GOT3 (cell line): ENCODE measurements at places on chromosomes 5 and 9.

DNA sequence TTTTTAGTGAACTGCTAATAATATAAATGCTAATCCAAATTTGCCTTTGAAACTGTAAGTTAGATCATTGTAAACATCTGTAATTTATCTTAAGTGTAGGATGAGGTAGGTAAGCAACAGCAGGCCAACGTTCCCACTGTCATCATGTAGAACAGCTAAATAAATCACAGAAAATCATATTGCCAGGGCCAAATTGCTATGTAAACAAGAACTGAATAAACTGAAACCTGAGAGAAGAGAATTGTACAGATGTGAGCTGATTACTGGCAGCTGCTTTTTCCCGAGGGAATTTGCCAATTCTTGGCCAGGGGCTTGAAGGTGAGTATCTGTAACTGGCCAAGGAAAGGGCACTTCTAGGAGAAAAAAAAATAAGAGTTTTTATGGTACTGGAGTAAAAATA, 97.6 kb downstream of the CDH10 start:
- DNase-seq, result no peak

DNA sequence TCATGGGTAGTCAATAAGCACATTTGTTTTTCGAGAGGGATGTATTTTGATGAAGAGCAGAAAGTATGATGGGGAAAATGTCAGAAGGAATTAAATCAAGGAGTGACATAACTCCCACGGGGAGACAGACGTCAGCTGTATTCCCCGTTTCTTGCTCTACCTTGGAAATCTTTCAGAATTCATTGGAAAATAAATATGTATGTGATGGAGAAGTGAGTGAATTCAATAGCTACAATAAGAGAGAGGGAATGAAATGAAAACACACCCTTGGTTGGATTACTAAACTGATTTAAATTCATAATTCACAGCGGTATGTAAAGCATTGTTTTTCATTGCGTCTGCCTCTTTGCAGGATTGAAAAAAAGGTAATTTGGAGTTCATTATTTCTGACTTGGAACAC, 209.7 kb upstream of the KLF4 start:
- DNase-seq, result no peak

DNA sequence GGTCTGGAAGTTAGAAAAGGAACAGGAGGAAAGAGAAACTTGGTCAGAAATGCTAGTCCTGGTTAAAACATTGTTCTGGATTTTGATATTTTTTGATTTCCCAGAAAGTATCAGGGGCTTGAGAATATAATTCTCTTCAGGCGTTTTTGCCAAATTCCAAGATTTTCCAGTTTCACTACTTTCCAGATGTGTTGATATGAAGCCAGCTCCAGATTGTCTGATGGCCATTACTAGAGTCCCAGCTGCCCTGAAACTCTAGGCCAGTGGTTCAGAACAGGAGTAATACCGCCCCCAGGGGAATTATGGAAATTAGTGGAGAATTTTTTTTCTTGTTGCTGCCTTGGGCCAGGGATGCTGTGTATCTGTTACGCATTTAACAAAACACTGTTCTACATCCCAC, 88.6 kb downstream of the KCNN2 start:
- DNase-seq, result no peak

DNA sequence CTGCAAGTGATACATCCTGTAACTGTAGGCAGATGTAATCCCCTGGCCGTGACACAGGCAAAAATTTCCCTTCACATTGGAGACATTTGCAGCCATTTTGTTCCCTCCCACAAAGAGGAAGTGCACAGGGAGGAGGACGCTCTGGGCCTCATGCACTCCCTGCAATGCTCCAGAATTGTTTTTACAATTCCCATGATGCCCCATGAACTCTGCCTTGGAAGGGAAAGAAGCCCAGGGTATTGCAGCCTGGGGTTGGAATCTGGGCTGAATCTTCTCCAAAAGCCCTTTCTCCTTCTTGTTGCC, 491.7 kb downstream of the CCDC171 start:
- DNase-seq, result no peak

DNA sequence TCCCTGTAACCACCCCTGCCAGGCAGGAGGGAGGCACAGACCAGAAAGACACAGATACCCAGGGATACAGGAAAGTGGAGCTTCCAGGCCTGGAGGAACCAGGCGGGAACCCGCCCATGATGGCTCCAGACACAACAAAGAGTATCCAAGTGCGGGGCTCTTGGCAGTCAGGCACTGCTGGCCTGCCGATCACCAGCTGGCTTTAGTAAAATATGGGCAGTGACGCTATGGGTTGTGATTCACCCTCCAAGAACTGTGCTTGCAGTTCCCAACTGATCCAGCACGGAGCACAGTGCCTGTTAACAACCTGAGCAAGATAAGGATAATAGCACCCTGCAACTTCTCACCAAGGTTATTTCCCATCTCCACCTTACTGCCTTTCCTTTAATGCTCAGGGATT, 463.3 kb downstream of the IRX1 start:
- no peak for DNase-seq

GRCh38 chr5:36215910-36216309, 25.8 kb downstream of the NADK2 start:
- no peak for DNase-seq

DNA sequence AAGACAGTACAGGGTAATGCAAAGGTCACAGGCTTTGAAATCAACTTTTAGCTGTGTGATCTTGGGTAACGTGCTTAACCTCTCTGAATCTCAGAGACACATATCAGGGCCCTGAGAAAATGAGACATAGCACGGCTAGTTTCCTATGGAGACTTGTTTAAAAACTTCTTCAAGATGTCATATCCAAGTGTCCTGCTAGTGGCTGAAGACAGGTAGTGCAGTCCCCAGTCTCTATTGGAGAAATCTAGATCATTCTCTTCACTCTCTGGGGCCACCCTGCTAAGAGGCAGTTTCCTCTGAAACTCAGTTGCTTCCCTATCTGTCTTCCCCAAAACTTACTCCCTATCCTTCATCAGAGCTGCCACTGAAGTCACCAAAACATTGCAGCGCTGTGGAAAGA, 30.3 kb upstream of the GRXCR2 start:
- no peak for DNase-seq

GRCh38 chr9:28365728-28366127, 792.4 kb upstream of the C9orf72 start:
- DNase-seq, result peak; percentile 1

- DNase-seq, result no peak
Measured at GRCh38 chr9:94920420-94921091, 194.1 kb downstream of the AOPEP start.

- DNase-seq, result no peak
Measured at GRCh38 chr5:6435356-6435755, 13.3 kb upstream of the UBE2QL1 start.

DNA sequence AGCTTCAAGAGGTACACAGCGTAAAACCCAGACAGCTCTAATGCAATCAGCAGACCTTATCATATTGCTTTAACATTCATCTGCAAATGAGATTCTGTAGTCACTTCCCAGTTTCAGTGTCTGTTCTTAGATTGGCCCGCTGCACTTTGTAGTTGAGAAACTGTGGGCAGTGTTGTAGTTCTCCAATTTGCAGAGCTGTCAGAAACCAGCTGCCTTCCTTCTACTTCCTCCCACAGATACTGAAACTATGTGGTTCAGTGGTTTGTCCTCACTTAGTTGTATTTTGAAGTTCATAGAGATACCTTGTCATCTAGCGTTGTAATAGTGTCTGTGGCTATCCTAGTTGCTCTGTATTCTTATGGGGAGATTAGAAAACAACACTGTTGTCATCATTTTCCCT, 39.6 kb upstream of the TRIM36 start:
- DNase-seq, result no peak

GRCh38 chr5:58773744-58774441, 191.0 kb downstream of the RAB3C start:
- no peak for DNase-seq

DNA sequence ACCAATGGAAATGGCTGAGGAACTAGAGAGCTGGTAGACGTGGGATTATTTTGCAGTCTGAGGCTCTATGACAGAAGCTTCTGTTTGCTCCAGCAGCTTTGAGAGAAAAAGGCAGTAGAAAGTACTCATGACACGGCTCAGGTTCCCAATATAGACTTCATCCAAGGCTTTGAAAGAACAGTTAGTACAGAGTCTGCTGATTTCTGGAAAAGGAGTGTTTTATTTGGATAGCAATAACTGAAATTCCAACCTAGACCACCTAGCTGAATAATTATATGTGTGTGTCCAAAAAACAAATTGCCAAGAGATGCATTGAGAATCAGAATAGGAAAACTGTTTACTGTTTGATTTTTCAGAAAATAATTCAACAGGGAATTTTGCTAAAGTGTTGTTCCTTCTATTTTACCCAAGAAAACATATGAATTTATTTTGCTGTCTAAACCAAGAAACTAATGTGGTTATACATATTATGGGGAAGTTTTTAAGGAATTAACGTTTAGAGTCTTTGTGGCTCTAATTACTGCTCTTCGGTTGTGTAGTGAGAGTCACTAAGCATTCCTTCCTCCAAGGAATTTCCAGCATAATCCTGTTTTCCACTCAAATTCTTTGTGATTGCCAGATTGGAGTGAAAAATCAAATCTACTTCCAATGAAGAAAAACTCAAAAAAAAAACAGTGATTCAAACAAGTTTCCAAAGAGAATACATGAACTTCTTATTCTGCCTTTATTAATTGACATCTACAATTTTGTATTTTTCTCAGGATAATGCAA, 18.1 kb upstream of the MTX3 start:
- DNase-seq, result no peak

GRCh38 chr5:110441035-110441434, 285.4 kb downstream of the TMEM232 start:
- no peak for DNase-seq

GRCh38 chr9:73167614-73168013, 15.9 kb downstream of the ANXA1 start:
- DNase-seq, result no peak

DNA sequence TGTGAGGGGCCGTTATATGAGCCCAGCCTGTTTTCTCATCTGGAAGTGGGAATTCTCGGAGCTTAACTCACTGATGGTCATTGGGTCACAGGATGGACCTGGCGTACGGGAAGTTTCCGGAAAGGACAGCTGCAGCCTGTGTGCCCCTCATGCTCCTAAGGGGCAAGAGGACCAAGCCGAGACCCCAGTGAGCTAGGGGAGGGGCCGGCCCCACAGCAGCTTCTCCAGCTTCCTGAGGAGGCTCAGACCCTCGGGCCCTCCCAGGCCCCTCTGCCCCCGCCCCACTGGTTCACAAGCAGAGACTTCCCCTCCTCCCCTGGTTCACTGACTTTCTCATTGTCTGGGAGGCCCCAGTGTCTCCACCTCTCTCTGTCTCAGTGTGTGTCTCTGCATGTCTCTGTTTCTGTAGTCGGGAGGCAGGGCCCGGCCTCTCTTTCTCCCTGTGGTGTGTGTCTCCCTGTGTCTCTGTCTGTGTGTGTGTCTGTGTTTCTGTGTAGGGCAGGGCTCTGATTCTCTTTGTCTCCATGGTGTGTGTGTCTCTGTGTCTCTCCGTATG, 32.3 kb upstream of the FIBCD1 start:
- DNase-seq, result no peak

DNA sequence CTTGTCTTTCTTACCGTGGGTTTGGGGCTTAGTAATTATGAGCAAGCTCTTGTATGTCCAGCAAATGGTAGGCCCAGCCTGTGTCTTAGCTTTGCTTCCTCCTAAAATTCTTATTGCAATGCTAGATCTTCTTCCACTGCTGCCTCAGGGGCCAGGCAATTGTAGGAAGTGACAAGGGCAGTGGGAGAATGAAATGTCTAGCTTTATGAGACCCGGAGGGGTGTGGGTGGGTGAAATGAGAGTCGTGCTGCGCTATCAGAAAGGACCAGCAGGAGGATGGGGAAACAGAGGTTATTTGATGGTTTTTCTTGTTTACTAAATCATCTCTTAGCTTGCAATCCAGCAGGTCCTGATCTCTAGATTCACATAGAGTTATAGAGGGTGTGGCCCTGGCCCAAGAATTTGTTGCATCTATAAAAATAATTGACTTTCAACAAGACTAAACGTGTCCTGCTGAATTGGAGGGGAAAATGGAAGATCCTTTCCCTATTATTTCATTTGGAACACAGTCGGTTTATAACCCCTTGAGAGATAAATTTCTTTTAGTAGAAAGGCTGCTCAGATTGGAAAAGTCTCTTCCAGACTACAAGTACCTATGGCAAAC, 43.7 kb downstream of the ZNF366 start:
- DNase-seq, result no peak

- DNase-seq, result no peak
Measured at GRCh38 chr9:113472199-113472598, 8.7 kb downstream of the RGS3 start.

DNA sequence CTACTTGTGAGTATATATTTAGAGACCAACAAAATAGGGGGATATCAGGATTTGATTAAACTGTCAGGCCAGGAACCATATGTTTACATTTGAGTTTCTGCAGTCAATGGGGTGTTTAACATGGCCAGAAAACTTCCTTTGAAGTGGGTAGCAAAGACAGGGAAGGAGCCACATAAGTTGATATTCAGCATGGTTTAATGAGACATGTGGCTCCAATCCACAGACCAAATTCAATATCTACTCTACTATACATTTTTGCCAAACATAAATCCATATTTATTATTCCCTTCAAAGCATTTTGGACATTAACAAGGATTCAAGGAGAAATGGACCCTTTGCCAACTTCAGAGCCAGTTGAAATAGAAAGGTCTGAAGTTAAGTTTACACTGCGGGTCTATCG, 99.8 kb downstream of the TAF11L14 start:
- no peak for DNase-seq

DNA sequence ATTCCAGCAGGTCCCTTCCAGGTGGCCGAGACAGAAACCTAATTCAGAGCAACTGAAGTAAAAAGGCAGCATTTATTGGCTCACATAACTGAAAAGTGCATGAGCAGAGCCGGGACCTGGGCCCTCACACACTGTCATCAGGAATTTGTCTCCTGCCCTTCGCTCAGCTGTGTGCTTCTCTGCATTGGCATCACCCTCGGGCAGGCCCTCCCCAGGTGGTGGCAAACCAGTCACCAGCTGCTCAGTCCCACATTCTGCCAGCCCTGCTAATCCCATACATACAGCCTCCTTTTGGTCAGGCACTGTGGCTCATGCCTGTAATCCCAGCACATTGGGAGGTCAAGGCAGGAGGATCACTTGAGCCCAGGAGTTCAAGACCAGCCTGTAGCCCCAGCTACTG, 11.5 kb upstream of the CPLX2 start:
- no peak for DNase-seq

DNA sequence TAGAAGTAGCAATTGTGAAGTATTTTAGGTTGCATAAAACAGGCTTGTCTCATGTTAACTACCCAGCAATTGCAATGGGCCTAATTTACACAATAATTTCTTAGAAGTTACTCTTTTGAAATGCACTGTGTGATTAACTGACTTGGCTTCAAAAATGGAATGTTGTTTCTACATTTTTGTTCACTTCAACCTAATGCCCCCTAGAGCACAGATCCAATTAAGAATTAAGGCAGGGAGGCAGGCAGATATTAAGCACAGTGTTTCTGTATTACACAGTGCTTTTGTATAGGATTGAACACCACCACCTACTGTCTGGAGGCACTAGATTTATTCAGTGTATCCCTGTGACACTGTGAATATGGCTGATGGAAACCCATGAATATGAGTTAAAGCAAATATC, 302.1 kb downstream of the FBXL17 start:
- DNase-seq, result no peak

- DNase-seq, result no peak
Measured at GRCh38 chr5:135232958-135233357, 166.1 kb downstream of the MACROH2A1 start.

- no peak for DNase-seq
Measured at GRCh38 chr9:109286571-109286977, 34.3 kb downstream of the EPB41L4B start.

GRCh38 chr9:77176686-77177142, 620 bp upstream of the VPS13A start:
- no peak for DNase-seq
